Aorta (tissue), 5 donors: ENCODE measurements at places on chromosomes 13 and 19.

GRCh38 chr19:6693056-6693471 is 23.1 kb upstream of the TNFSF14 start:
- peak; percentile 55 for DNase-seq

DNA sequence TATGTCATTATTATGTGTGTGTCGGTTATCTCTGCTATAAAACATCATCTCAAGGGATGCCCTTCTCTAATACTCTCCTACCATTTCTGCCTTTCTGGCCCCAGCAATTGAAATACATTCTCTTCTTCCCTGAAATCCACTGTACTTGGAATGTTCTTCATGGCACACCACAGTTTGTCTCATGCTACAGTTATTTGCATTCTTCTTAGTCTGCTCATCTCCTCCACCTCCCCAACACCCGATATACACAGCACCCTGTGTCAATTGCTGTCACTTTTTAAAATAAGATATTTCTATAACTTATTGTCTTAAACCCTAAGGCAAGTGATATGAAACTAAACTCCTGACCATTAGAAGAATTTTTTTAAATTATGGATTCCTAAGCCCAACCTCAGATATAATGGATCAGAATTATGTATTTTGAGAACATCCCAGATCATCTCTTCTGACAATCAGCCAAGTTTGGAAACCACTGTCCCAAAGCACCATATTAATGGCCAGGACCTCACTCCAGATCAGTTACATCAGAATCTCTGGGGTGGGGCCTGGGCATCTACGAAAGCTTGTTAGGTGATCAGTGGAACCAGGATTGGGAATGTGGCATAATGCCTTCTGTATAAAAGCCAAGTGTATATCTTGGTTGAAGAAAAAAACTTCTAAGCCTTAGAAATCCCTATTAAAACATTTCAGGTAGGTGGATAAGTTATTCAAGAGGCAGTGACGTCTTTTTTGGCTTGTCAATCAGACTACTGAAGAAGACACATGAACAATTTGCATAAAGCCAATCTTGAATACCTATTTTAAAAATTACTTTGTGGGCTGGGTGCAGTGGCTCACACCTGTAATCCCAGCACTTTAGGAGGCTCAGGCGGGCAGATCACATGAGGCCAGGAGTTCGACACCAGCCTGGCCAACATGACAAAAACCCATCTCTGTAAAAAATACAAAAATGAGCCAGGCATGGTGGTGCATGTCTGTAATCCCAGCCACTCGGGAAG is 30.0 kb upstream of the KBTBD7 start:
- no peak for DNase-seq

GRCh38 chr19:35293363-35293739 is 1.4 kb downstream of the MAG start:
- no peak for DNase-seq

- peak; percentile 93 for DNase-seq
These were observed 15.9 kb downstream of the TICAM1 start for GRCh38 chr19:4815426-4816201.

DNA sequence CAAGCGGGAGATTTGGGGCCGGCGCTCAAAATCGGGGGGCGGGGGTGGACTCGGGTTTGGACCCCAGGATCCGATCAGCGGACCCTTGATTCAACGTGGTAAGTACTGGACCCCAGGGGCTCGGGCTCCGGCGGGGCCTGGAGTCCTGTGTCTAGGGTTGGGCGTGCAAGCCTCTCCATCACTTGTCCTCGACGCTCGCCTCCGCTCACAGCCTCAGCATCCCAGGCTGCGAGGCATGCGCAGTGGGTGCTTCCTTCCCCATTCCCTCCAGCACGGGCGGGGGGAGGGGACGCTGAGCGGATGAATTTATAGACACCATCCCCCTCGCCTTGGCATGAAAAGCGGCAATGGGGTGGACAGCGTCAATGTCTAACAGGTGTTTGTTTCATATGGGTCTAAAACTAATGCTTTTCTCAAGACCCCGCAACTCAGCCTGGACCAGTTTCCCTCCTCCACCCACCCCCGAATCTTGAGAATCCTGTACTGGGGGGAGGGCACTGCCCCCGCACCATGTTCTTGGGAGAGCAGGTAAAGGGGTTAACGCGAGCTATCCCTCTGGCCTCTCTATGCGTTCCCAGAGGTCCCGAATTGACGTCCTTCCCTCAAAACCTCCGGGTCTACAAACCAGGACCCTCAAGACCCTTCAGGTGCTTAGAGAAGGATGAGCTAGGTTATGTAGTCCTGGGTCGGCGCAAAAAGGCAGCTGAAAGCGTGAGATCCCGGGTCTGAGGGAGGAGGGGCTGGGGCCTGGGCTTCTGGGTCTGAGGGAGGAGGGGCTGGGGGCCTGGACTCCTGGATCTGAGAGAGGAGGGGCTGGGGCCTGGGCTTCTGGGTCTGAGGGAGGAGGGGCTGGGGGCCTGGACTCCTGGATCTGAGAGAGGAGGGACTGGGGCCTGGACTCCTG is 579 bp downstream of the CPT1C start:
- peak; percentile 84 for DNase-seq

- DNase-seq: no peak
These were observed 34.2 kb downstream of the FAM187B start for GRCh38 chr19:35194012-35194984.

DNA sequence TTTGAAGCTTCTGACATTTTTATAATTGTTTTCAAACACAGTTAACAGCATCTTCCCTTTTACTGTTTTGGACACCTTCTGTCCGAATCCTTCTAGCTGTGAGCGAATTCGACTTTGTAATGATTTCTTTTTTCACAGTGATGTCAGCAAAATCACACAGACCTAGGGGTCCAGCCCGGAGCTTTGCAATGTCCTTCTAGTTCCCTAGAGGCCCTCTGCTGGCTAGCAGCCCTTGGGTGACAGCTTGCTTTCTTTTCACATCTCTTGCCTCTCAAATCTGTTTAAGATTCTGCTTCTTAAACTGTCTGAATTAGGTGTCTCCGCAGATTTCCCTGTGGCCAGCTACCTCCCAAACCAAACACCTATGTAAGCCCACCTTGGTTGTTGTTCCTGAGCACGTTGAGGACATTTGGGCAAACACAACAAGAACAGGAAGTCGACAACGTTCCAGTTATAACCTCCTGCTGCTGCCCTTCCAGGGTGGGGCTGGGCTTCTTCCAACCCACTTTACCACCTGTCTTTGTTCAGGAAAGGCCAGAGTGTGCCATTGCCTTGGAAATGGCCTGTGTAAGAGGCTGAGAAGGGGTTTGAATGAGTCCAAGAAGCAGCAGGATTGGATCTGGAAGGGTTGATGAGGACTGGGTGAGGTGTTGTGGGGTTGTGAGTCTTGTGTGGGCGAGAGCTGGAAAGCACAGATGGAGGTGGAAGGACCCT is 123.1 kb downstream of the ATP8A2 start:
- DNase-seq: no peak

DNA sequence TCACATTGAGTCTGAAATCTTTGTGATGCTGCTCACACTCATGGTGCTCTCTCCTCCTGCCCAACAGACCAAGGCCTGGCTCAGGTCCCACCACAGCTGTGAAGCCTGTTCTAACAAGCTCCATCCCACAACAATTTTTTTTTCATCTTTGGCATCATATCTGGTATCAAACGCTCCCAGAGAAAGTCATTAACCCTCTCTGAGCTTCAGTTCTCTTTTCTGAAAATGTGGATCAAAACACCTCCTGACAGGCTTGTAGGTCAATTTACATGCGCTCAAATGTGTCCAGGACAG is 224.4 kb downstream of the LACC1 start:
- no peak for DNase-seq

GRCh38 chr19:2015608-2015950 is at the start of gene BTBD2:
Gene BTBD2, minus strand, starts transcription at chr19:2015714. Its CDS starts 11 bp downstream, at chr19:2015703.
- no peak for DNase-seq

- DNase-seq: no peak
These were observed 453.7 kb downstream of the PCDH17 start for GRCh38 chr13:58085274-58085673.

- DNase-seq: no peak
These were observed 453.3 kb downstream of the TSHZ3 start for GRCh38 chr19:30895946-30896345.

DNA sequence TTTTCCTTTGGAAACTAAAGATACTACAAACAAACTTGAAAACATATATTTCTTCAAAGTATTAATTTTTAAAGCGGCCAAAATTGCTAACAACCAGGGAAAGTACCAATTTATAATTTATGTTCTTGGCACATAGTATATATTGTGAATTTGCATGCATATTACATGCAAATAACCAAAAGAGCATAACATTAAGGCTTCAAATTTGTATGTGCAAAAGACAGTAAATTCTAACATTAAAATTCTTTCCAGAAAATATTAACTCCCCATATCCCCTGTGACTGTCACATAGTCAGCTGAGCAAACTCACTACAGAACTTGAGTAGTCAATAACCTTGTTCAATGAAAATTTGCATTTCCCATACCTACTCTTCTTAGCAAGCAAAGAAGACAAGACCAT is 133.4 kb downstream of the ENOX1 start:
- no peak for DNase-seq
